ENCODE measurements at places on chromosomes 4 and X.

GRCh38 chrX:68432648-68433047 is 647 bp downstream of the OPHN1 start:
- DNase-seq = peak; percentile 31

DNA sequence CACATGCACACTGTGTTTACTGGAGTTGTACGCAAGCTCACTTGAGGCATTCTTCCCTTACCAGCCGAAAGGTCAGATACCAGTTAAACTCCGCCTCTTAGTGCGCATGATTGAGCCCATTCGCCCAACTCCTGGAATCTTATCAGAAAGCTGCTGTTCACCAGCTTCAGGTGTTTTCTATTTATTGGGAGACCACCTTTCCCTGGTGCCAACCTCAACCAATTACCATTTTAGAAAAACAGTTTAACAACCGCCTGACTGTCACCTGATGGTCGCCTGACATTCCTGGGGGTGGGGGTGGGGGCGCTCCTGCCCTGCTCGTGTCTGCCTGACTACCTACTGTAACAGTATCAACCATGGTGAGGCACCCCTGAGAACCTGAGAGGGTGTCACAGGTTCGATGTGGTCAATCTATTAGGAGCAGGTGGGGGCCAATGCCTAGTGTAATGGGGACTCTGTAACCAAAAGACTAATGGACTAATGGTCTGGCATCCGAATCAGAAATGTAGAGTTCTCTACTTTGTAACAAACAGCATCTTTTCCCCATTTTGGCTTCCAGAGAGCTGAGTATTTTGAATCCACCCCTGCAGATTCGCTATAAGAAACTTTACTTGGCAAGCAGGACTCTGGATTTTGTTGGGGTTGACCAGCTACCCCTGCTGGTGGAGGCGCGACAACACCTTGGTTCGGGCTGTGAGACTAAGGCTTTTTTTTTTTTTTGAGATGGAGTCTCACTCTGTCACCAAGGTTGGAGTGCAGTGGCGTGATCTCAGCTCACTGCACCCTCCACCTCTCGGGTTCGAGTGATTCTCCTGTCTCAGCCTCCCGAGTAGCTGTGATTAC is 58.2 kb upstream of the ZNF157 start:
- DNase-seq = peak; percentile 65

GRCh38 chrX:72540318-72540717 is 32.3 kb downstream of the HDAC8 start:
- peak; percentile 43 for DNase-seq

DNA sequence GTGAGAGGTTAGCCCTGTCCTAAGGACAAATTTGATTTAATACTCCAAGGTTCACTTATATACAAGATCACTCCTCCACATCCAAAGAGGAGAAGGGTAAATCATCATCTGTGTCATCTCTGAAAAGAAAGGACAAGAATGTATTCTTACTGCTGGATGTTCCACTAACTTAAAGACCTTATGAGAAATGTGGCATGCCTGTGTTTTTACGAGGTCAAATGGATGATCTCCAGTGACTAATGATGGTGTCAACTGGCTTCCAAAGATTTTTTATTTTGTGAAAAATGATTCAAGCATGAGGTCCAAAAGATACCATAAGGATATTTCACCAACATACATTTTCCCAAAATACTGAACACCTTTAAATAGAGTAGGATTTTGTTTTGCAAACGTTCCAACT is 143.4 kb downstream of the PTCHD1 start:
- peak; percentile 73 for DNase-seq

DNA sequence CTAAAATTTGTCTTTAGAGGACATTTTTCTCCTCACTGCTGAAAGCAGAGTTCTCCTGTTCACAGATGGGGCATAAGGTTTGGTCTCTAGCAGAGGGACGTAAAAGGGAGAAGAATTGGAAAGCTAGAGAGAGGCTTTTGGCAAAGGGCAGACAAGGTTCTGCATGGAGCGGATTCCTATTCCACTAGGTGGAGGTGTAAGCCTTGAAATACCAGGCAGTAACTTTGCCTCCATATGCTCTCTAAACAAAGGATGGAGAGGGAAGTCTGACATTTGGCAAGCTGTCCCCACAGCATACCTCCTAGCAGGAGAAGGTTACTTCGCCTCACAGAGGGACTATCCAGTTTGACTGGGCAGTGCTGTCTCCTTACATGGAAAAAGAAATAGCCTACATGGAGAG is 174.7 kb downstream of the DACH2 start:
- DNase-seq = no peak

- DNase-seq = no peak
Observed at GRCh38 chrX:148459343-148459742, 41.1 kb upstream of the AFF2 start.

DNA sequence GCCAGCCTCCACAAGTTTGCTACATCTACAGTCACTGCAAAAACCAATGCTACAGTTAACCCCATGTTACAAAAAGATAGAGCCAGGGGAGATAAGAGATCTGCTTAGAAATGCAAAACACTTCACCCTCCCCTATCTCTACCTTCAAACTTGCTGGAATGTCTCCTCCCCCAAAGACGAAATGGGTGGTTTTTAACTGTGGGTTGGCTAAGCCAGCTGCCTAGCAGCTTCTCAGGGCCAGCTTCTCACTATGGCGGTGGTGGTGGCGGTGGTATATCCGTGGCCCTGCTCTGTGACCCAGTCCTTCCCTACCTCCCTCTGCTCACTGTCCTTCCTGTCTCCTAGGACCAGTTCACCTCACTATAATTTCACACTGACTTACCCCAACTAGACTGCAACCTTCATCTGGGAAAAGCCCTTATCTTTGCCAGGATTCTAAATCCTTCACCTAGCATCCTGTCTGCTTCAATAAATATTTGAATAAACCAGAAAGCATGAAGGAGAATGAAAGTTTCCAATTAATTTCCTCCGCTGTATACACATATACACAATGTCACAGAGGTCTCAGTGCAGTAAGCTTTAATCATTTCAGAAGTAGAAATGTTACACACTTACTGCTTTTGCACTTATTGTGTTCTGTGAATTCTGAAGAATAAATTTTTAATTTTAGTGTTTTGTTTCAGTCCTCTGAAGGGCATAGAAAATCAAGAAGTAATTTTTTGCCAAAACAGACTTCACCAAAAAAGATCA is 46.3 kb downstream of the SH3KBP1 start:
- no peak for DNase-seq

DNA sequence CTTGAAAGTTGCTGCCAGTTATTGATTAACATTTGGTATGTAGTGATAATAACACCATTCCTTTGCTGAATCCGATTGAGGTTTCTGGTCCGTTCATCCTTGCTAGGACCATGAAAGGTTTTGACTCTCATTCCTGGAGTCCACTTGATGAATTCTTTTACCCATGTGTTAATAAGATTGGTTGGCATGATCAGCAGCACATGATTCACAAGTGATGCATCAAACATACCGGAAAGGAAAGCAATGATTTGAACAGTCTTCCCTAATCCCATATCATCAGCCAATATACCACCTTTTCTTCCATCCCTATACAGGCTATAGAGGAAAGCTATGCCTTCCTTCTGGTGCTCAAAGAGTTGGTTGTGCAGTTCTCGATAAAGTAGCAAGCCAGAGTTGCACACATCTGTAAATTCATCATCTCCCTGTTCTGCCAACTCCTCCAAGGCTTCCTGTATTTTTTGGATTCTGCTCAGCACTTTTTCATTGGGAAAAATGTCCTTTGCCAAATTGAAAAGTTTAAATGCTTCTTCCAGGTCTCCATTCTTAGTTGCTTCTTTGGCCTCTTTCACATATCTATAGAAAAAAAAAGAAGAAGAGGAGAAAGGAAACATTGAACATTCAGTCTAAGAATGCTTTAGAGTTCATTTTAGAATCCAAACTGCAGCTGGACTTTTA is 26.7 kb downstream of the PIN4 start:
- DNase-seq = peak; percentile 7

- DNase-seq = peak; percentile 78
Observed at GRCh38 chr4:109912706-109913595, at the start of gene EGF. Gene EGF (plus strand): TSS chr4:109912883. CDS start chr4:109913336, 453 bp downstream.

DNA sequence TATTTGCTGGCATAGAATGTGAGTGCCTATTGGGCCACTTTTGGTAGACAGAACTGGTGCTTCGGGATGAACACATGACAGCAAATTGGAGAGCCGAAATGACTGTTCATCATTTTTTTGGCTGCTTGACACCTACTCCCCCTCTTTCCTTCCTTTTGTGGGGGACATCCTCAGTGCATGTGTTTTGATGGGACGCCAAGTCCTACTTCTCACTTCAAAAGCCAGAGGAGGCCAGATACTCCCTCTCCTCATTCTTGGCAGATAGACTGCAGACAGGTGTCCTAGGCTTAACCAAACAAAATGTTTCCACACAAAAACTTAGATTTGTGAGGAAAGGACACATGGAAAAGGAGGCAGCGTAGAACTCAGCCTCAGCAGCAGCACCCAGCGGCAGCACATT is 62.4 kb downstream of the DCHS2 start:
- no peak for DNase-seq

GRCh38 chr4:86670756-86671155 is 76.6 kb downstream of the PTPN13 start:
- peak; percentile 68 for DNase-seq

DNA sequence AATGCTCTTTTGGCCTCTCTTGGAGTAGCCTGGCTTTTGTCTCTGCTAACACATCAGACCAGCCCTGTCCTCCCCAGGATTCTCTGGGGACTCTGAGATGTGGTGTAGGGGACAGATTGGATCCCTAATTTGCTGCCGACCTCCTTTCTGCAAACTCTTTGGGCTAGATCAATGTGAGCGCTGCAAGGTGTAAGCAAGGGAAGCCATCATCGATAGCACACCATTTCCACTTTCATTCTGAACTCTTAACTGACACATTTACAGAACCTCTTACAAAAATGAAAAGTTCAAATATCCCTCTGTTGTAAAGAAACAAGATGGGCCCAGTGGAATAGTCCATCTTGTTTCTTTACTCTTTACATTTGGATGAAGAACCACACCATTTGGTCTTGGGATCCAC is 46.6 kb downstream of the PGRMC2 start:
- no peak for DNase-seq

All from EH (cell line).